Stimulated activated CD8-positive, alpha-beta memory T cell treated with anti-CD3 and anti-CD28 coated beads, Interleukin-7, amount 100 ng/mL, for 1 hour (primary cell): ENCODE measurements at places on chromosomes 5 and 9.

DNA sequence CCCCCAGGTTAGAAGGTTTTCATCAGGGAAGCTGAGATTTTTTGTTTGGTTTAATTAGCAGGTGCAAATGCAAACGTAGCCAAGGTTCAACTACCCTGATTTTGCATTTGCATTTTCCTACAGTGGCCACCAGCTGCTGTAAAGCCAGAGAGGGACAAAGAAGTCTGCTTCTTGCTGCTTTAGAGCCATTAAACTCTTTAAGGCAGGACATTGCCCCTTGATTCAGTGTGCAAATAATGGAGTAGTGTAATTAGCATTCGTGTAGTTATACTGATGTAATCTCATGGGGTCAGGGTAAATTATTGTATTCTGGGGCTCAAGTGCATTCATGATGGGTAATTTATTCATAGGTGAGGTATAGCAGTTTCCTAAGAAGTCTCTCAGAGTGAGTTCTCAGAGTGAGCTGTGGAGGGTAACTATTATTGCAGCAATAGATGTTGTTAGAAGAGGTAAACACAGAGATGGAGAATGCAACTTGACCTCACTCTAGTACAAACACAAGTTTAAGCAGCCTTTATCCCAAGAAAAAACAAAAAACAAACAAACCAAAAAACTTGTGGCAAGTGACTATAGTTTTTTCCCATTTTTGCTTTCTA, 526.5 kb downstream of the KIF4B start:
- DNase-seq, result no peak

DNA sequence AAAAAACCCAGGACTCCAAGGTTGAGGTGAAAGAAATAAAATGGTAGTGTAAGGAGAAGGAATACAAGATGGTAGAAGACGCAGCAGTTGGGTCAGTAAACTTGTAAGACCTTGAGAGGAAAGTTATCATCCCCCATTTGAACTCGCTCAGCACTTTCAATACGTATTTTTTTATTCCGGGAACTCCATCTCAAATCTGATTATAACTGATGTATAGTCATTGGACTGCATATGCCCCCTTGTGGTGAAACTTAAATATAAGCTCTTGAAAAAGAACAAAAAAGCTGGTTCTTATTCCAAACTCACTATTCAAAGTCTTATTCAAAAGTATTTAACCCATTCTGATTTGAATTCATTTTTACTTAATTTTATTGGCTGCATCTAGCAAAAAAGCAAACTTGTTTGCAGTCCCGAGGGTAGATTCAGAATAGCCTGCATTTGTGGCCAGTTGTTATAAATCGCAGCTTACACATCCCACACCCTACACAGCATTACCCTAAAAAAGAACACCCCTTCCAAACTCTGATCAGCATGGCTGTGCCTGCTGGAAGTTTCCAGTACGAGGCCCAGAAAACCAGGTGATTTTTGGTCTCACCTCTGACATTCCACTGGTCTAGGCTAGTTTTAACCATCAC, 118.0 kb downstream of the ESM1 start:
- DNase-seq, result no peak

- DNase-seq, result no peak
Observed at GRCh38 chr5:135741040-135741439, 93.4 kb upstream of the SLC25A48 start.

DNA sequence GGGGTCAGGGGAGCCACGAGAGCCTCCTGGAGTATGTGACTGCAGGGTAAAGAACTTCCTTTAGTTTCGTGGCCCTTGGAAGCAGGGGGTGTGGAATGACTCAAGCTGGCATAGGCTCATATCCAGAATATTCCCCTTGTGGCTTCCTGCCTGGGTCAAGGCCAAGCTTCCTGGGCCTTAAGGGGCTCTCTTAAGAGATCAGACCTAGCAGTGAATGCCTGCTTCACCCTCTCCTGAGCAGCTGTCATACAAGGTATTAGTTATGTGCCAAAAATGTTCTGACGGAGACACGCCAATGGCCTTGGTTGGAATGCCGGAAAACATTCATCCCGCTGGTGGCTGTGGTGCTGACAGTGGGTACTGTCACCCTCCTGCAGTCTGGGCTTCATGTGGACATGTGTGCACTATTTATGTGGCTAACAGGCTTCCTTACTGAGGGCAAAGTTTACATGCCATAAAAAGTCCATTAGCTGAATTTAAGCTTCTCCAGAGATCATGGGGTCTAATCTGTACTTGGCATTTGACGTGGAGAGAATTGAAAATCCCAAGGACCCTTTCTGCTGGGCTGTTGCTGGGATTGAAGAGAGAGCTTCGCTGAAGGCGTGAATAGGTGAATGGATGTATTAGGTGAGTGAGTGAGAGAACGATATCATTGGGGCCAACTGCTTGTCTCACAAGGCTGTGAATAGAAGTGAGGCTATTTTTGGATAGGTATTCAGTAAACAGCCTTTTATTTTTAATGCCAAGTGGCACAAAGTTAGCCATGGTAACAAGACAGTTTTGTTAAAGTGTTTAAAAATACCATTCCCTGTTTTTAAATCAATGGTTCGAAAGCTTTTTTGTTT, 156.8 kb downstream of the MACROH2A1 start:
- no peak for DNase-seq

DNA sequence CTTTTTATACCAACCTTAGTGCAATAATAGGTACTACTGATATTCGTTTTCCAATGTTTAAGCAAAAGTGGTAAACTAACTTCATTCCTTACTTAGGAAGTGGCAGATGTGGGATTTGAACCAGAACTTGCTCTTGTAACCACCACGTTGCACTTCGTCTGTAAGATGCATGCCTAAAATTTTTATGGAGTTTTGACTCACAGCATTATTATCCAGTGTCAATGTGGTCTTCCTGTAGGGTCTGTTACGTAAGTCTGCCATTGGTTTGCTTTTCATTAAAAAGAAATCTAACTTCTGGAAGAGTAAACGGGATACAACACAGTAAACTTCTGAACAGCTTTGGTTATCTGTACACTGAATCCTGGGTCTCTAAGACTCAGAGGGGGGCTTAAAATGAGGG, 521.0 kb upstream of the WWC1 start:
- no peak for DNase-seq

DNA sequence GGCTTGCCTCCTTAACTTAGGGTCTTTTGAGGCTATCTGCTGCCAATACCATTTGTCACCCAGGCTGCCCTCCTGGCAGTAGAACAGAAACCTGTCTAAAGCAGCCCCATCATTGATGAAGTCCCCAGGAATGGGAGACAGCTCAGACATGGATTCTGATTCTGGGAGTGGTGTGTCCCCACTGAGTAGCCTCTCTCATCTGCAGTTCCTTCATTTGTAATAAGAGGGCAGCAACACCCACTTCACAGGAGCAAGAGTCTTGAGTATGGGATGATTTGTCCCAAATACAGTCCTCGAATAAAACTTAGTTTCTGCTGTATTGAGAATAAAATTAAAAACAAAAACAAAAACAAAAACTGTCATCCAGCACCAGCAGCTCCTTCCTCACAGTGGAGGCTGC, 167.6 kb downstream of the ASTN2 start:
- no peak for DNase-seq

DNA sequence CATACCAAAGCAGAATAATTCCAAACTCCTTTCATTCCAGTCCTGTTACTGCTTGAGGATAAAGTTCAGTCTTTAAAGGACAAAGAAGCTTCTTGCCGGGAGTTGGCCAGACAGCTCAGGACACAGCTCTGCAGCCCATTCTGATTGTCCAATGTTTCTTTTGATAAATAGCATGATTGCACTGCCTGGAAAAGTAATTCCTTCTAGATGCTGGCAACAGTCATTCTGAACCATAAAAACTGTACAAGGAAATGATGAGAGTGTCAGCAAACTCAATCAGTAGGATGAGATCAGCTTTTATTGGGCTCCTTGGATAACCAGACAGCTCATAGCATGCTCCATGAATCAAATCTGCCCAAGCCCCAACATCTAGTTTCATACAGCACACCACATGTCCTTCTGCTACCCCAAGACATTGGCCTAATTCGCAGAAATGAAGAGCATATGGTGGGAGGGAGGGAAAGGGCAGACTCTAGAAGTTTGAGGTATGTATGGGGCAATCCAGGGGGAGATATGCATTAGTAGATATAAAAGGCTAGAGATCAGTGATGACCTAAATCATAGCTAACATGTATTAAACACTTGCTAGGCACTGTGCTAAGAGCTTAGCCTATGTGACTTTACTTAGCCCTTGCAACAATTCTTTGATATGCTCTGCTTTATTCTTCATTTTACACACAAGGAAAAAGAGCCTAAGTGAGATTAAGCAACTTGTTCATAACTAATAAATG, 219.9 kb upstream of the NREP start:
- no peak for DNase-seq

DNA sequence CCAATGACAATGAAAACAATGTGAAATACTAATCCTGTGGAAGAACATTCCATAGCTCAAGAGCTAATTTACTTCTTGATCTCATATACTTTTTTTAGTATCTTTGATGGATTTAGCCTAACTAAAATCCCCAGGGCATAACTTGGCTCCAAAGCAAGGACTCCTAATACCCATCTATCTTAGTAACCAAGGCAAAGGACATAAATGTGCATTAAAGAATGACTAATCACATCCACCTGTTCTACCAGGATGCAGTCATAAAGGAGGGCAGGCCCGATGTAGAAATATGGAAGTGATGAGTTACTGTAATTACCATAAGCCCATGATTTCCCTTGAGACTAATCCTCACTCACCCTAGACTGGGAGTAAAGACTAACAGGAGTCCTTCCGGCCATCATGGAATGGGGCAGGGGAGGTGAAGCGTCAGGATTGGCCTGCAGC, 56.9 kb downstream of the KIF24 start:
- DNase-seq, result no peak

GRCh38 chr5:9054821-9055589, 490.9 kb downstream of the SEMA5A start:
- no peak for DNase-seq

GRCh38 chr5:79800979-79801827, 111.6 kb downstream of the CMYA5 start:
- no peak for DNase-seq

GRCh38 chr5:172618574-172619365, 22.3 kb upstream of the NEURL1B start:
- DNase-seq, result no peak

- no peak for DNase-seq
Observed at GRCh38 chr9:119005162-119005561, 364.1 kb downstream of the BRINP1 start.
